ENCODE measurements at places on chromosomes 2 and 18.

DNA sequence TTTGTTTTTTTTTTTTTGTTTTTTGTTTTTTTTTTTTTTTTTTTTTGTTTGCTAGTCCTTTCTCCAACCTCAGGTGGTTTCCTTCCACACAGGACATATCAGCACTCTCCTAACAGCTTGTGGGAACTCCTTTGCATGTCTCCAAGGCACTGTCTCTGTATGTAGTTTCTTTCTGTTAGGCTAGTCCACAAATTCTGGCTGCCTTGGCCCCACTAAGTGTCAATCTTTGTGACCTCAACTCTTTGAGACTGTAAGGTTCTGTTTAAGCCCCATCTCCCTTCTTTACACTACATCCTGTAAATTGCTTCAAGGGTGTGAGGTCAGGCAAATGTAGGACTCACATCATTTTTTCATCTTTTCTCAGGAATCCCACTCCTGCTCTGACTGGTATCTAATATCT lies 85.1 kb downstream of the NCOA1 start:
- no peak for DNase-seq

- no peak for DNase-seq
Measured at GRCh38 chr2:224666951-224667553, 49.1 kb downstream of the CCDC195 start.

- no peak for DNase-seq
Measured at GRCh38 chr18:30746224-30746623, 296.3 kb downstream of the DSC3 start.

- DNase-seq: no peak
Measured at GRCh38 chr2:107992069-107992468, 5.7 kb downstream of the SLC5A7 start.

DNA sequence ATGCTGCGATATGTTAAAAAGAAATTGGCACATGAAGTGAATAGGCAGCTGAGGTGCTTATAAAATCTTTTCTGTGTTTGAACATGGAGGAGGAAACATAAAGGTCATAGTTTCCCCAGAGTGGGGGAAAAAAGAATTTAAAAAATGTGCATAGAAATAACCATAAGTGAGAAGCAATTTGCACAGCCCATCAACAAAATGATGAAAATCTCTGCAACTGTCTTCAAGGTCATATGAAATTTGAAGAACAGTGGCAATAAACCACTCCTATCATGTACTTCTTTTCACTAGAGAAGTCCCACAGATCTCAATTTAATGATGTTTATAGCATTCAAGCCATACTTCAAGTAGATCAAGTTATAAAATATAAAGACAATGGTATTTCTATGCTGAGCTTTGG lies 46.7 kb upstream of the ZNF804A start:
- DNase-seq: no peak

DNA sequence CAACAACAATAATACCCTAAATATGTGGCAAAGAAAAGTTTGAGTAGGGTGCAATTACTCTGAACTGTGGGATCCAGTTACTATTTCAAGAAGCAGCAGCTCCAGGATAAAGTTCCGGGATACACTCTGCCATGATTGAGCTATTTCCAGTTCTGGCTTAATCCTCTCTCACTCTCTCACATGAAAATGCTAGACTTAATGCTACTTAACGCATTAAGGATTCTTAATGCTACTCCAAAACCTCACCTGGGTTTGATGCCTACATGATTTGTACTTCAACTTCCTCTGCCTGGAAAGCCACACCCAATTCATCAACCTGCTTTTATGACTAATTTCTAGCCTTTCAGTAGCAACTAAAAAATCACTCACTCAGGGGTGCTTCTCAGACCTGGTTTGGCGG lies 151.1 kb upstream of the HNMT start:
- DNase-seq: no peak

DNA sequence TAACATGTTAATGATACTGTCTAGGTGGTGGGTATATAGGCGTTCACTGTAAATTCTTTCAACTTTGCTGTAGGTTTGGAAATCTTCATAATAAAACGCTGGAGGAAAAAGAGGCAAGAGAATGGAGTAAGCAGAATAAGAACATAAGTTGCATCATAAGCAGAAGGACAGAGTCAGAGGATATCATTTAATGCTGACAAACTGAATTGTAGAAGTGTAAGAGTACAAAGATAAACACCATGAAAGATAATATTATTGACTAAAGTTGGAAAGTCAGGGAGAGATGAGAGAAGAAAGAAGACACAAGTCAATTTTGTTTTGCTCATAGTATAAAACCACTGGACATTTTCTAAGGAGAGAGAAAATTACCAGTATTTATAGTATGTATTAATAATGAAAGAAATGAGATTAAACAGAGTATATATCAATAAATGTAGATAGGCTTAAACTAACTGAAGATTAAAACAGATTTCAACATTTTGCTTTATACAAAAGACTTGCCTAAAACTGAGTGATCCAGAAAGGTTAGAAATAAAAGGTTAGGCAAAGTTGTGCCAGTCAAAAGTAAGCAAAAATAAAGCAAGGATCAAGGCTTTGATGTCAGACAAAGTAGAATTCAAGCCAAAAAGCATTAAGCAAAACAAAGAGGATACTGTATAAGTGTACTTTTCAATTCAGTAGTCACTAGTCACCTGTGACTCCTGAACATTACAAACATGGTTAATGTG lies 42.4 kb upstream of the VIT start:
- no peak for DNase-seq

DNA sequence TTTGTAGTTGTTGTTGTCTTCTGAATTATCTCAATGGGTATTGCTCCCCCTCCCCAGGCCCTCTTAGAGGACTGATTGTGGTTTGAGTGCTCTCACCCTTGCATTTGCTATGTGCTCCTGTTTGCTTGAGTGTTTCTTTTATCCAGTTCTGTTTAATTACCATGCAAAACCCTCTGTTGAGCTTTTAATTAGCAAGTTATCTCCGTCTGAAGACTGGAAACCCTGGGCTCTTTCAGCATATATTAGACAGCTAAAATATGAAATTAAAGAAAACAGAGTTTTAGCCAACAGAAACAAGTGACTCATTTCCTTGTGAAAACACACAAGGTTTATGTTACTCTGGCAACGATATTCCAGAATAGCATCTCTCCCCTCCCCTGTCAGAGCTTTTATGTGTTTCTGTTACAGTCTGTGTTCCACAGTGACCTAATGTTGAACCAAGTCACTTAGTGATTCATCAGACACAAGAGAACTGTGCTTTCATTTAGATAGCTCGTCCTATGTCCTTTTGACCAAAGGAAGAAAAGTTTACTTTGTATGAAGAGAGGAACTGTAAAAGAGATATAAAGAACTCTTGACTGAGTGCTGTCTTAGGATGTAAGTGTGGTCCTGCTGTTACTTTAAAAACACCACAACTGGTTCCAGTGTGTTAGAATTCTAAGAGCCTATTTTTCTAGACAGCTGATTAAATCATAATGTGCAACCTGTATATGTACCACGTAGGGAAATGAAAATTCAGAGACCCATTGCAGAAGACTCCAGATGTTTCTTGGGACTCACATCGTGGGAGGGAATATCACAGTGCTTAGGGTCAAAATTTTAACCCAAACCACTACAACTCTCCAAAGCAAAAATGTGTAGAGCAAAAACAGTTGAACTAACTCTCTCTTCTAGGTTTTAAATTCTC lies 172.8 kb upstream of the RBMS1 start:
- no peak for DNase-seq

GRCh38 chr2:66701251-66701650 lies 266.3 kb downstream of the MEIS1 start:
- DNase-seq: no peak

DNA sequence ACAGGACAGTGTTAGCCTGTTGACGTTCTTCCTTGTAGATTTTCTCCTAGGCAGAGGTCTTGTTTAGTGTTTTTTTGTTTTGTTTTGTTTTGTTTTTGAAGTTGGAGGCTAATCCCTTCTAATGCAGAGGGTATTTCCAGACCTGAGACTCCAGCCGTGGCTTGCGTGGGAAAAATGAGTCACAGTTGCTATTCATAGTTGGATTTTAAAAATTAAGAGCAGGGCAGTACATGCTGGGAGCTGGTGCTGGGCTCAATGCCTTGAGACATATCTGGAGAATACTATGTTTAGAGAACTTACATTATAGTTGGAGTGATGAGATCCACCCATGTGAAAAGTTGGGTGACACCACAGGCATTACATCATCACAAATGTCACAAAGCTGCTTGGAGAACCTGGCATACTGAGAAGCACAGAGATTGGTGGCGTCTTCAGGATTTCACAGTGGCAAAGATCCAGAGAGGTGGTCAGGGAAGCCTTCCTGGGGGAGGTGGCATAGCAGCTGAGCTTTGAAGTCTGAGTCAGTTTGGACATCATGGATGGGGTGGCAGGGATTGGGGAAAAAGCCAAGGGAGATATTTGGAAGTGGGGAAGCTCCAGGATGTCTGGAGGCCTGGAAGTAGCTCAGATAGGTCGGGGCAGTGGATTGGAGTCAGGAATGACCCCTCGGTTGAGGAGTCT lies 249.4 kb downstream of the LOXHD1 start:
- DNase-seq: no peak

DNA sequence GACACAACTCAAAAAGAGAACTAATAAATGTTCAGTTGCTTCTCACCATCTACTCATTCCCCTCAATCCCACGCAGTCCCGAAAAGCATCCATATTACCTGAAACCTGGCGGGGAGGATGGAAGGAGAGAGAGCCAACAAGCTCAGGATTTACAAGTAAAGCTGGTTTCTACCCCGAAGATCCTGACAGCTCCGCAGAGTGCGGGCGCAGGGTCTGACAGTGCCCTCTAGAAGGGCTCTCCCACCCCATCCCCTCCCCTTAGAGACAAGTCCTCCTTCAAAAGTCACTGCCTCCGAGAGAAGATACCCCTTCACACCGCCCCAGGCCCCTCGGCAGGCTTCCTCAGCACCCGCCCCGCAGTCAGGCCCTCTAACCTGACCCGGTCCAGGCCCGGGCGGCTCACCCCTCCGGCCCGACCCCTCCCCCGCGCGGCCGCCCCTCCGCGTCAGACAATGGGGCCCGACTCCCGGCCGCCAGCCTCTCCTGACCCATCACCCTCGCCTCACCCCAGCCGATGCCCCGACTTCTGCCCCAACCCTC lies 550 bp downstream of the RAB1A start:
- peak; percentile 24 for DNase-seq

DNA sequence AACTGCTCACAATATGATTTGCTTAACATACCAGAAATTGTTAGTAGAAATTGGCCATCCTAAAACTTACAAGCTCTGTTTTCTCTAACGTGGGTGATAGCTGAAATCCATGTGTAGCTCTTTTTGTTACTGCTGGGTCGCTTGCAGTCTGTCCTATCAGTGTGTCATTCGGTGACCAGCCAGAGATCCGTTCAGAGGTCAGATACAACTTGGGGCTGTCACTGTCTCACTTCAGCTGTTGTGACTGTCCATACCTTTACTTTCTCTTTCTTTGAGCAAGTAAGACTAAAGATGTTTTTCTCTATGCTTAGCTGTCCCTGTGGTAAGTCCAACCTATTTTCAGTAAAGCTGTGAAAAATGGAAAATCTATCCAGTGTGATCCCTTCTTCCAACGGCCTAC lies 282.9 kb upstream of the KCNH7 start:
- DNase-seq: no peak

DNA sequence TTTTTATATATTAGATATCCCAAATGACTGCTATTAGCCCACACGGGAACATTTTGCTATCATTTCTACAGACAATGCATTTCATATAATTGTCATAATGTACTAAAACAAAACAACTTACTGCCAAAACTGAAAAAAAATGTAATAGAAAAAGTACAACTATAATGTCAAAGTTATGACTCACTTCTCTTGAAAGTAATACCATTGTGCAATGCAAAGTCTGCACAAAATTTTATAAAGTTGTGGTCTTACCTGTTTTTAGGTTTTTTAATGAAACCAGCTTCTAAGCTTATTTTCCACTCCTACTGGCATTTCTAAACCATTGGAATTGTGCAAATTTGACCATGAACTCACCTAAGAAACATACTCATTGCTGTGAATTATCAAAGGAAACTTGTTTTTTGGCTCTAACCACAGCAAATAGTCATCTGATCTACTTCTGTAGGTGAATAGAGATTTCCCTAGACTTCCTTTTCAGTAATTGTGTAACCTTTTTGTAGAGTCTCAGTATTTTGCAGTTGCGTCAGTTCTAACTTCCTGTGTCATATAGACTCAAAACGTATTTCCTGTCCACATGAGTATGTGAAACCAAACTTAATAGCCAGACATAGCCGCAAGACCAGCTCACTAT lies 31.9 kb upstream of the TFPI start:
- DNase-seq: no peak

DNA sequence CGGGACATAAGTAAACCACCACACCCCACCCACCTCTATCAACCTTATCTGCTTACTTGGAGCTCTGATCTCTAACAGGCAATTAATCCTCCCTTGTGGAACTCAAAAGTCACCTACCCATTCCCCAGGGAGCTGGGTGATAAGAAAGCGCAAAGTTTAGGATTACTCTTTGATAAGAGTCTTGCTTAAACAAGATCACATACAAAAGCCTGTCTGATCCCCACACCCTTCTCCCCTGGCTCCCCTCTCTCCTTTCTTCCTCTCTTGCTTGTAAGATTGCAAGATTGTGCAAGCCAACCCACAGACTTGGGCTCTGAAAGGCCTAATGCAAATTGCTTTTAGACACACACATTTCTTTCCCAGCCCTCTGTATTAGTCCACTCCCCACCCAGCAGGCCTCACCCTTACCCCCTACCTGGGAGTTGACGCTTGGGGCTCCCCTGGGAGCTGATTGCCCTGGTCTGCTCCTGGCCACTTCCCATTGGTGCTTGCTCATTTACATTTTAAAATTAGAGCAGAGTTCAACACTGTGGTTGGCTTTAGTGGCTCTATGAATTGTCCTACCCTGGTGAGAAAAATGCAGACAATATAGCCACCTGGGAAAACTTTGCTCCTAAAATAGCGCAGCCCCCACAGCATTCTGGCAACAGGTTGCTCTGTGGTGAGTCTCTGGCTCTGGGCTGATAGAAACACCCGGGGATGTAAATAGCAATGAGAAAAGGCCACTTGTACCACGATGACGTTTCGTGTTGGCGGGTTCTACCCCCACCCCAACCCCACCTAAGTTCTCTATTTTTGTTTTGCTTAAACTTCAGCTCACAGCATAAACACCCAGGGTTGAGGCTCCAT lies 92.8 kb upstream of the MSH2 start:
- no peak for DNase-seq

GRCh38 chr2:239824866-239825704 lies 200.1 kb downstream of the NDUFA10 start:
- DNase-seq: no peak

DNA sequence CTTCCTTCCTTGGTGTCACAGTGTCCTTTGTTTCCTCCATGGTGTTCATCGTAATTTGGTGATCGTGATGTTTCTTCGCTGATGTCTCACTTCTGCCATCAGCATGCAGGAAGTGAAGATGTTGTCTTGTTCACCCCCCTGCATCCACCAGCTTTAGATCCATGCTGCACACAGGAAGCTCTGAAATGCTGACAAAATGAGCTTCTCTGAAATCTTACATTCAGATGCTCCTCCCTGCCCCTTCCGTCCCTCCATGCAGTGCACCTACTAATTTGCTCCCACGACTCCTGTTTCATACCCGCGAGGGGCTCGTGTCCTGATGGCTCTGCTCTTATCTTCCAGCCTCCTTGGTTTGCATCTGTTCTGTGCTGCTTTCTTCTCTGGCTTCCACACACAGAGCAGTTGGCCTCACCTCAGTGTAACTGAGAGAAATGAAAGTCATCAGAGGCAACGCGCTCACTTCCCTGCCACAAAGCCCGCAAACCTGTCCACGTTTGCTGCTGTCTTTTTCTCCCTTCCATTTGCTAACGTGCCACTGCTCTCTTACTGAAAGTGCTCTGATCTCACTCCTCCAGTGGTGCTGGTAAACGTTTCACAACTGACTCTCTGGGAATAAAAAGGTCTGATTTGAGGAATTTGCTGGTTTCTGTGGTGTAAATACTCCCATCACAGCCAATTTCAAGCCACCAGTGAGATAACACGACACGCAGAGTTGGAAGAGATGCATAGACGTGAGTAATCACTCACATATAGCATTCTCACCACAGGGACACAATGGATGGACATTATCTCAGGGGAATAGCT lies 41.0 kb upstream of the MGAT4A start:
- DNase-seq: peak; percentile 37

Measured in activated T-cell treated with anti-CD3 and anti-CD28 coated beads for 1 hour (primary cell).